ENCODE measurements at places on chromosomes 12 and 14.

- peak; percentile 44 for DNase-seq
Measured at GRCh38 chr14:34981743-34982420, 910 bp upstream of the SRP54 start.

- DNase-seq = no peak
Measured at GRCh38 chr14:95502381-95502950, 14.0 kb downstream of the SYNE3 start.

GRCh38 chr14:73888971-73889370, 2.3 kb downstream of the ZNF410 start:
- DNase-seq = peak; percentile 14

- no peak for DNase-seq
Measured at GRCh38 chr12:79560225-79560889, 130.4 kb downstream of the PAWR start.

GRCh38 chr14:69242311-69243224, 17.4 kb upstream of the GALNT16 start:
- peak; percentile 75 for DNase-seq

- no peak for DNase-seq
Measured at GRCh38 chr12:129028844-129029243, 175.6 kb downstream of the GLT1D1 start.
